ENCODE measurements at places on chromosomes 16 and 17.

DNA sequence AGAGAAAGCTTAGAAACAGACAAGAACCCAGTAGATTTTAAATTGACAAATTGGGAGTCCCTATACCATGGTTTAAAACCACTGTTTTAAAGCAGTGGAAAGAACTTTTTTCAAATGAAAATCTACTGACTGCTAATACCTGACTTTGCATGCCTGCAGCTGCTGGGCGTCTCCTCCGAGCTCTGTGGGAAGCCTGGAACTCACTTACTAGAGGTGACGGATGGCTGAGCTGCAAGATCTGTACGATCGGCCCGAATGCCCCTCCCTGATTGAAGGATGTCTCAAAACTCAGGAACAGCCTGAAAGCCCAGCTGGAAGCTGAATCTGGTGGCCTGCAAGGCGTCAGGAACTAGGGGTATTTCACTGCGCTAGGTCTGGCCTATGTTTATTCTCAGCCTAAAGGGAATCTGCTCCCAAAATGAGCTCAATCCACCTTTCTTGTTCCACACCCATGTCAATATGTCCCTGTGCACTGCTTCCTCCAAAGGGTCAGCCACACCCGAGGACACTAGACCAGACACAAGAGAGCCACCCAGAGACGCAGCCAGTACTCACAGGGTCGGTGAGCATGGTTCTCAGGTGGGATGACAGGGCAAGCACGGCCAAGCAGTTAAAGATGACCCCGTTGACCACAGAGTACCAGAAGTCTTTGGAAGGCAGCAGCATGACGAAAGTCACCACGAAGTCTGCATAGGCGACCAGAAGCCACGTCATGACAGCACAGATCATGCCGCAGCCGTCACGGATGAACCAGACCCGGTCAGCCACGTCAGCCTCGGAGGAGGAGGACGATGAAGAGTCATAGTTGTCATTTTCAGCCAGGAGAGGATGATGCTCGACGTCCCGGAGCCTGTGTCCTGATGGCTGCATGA is 21.4 kb downstream of the ZDHHC7 start:
- DNase-seq, result no peak

GRCh38 chr16:87973717-87974116 is 22.5 kb downstream of the BANP start:
- DNase-seq, result no peak

- DNase-seq, result no peak
These were observed 17.2 kb upstream of the SLFN11 start for GRCh38 chr17:35390663-35391062.

DNA sequence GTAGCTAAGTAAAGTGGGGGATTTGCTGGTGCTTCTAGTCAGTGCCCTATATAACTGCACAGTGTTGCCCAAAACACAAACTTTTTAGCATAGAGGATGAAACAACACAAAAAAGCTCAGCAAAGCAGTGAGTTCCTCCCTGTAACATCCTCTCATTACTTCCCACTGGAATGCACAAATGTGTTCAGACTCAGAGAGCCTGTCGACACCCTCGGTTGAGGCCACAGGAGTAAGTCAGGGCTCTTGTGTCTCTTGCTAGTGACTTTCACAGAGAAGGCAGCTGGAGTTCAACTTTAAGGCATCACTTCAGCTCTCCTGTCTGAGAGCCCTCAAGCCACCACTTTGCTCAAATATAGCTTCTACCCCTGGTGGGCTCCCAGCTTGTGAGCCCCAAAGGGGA is 107.2 kb upstream of the NETO2 start:
- no peak for DNase-seq

GRCh38 chr17:30524847-30525246 is 47.6 kb downstream of the GOSR1 start:
- no peak for DNase-seq

GRCh38 chr16:86224126-86224525 is 286.2 kb upstream of the FOXF1 start:
- DNase-seq, result no peak

GRCh38 chr16:57045694-57046381 is 46.5 kb upstream of the CPNE2 start:
- DNase-seq, result peak; percentile 71

GRCh38 chr17:35373984-35374765 is 754 bp upstream of the SLFN11 start:
- peak; percentile 25 for DNase-seq

GRCh38 chr16:10895053-10895946 is 18.3 kb downstream of the CIITA start:
- DNase-seq, result peak; percentile 51

All from GM20000 (cell line).